Activated CD8-positive, alpha-beta memory T cell treated with anti-CD3 and anti-CD28 coated beads, Interleukin-2, amount 50 U/mL, for 48 hours (primary cell): ENCODE measurements at places on chromosomes 4 and X.

- no peak for DNase-seq
These were observed 239.9 kb upstream of the DKK2 start for GRCh38 chr4:107276052-107276451.

GRCh38 chrX:11105080-11105479, 6.1 kb upstream of the HCCS start:
- DNase-seq: no peak

- no peak for DNase-seq
These were observed 509.0 kb downstream of the KLHL13 start for GRCh38 chrX:117607561-117607960.

DNA sequence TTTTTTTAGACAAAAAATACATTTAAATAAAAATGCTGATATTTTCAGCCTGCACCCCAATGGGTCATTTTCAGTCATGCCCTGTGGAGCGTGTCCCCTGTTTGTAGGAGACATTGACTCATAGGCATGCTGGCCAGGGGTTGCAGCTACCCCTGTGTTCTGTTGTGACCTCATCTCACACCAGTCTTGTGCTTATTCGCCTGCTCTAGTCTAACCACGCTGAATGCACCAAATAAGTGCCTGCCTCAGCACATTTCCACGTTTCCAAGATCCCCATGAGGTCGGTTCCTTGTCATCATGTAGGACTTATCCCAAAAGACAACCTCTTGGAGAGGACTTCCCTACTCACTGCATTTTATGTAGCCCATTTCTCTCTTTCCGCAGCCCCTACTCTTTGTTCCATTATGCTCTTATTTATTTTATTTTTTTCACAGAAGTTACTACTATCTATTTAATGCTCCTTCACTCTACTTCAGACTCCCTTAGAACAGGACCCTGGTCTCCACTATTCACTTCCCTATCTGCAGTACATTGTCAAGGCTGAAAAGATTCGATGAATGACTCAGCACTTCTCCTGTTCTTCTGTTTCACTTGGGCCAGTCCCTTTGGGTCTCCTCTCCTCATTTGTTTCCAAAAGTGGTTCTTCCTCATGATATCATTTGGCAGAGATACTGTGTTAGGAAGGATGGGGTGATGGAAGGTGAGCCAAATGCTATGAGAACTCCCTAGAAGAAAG, 109.7 kb downstream of the MSL3 start:
- DNase-seq: no peak

- DNase-seq: no peak
These were observed 57.1 kb downstream of the CCDC149 start for GRCh38 chr4:24855741-24856140.

DNA sequence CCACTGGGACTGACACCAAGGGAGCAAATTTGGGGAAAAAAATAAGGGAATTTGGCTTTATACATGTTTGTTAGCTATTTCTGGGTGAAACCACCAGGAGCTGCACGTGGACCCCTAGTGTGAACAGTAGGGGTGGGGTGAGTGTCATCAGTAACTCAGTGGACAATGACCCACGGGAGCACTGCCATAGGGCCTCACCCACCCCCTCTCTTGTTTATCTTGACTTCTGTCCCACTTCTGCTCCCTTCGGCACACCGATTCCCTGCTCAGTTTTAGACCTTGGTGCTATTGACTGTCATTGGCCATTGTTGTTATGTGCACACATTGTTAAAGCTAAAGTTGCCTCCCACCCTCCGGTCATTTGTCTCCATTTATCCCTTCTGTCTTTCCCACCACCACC, 9.0 kb downstream of the ACOX3 start:
- DNase-seq: no peak

DNA sequence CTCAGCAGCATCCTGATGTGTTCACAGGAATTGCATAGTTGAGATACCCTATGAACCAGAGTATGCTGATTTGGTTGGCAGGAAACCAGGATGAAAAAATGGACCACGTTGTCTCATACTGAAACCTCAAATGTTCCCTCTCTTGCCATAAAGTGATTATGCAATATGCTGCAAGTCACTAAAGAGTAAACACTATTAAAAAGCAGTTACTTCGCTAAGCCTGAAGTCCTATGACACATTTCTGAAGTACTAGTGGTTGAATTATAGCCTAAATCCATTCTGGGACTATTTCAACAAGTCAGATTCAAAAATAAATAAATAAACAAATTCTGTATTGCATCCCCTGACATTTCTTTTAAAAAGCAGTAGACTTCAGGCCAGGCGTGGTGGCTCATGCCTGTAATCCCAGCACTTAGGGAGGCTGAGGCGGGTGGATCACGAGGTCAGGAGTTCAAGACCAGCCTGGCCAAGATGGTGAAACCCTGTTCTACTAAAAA, 106.0 kb upstream of the NAP1L5 start:
- no peak for DNase-seq

DNA sequence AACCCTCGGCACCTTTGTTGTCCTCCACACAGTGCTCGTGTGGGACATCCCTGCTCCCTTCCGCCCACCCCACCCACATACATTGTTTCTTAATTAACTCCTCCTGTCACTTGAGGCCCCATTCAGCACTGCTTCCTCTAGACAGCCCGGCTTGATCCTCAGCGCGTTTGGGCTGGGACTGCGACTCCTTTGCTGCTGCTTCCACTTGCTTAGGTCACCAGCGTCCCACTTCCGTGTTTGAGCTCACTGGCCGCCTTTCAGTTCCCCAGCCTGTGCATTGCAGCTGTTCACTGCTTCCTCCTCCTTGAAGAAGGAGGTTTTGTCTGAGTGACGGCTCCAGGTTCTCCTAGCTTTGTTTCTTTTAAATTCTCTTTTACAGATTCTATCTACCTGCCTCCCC, 16.1 kb downstream of the RNF4 start:
- peak; percentile 73 for DNase-seq

- no peak for DNase-seq
These were observed 22.5 kb downstream of the ING2 start for GRCh38 chr4:183527326-183527725.

DNA sequence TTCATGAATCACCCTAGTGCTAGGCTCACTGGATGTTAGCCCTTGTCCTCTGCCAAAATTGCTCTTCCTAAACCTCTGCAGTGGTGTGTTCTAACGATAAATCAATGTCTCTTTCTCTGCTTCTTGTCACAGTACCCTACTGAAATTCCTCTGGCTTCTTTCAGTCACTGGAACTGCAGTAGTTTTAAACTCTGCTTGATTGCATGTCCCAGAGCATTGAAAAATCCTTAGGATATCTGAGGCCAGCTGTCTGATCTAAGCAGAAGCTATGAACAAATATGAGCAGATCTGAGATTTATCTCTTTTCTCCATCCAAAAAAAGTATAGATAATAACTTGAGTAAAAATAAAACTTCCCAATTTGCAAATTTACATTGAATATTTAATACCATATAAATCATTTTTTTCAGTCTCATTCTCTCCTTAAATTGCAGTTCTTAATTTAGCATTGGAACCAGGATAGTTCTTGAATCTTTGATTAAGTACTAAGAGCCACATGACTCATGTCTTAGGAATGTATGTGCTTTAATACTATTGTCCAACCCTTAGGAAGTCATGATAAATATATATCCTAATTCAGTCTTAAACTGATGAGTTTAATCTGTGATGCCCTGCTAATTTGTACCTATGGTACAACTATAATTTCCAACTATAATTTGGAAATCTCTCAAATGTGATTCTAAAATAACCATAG, 169.7 kb downstream of the PDHA2 start:
- no peak for DNase-seq

DNA sequence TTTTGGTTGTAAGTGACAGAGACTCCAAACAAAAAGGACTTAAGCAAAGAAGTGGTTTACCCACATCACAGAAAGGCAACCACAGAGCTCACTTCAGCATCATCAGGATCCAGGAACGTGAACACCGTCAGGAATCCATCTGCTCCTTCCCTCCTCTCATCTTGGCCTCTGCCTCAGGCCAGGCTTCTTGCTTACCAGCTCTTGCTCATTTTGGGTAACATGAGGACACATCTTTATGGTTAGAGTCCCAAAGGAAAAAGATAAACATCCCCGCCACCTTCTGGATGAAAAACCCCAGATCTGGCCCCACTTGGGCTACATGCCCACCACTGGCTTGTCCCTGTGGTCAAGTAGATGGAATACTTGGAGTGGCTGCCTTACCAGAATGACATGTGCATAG, 176.8 kb upstream of the RPL34 start:
- DNase-seq: no peak

DNA sequence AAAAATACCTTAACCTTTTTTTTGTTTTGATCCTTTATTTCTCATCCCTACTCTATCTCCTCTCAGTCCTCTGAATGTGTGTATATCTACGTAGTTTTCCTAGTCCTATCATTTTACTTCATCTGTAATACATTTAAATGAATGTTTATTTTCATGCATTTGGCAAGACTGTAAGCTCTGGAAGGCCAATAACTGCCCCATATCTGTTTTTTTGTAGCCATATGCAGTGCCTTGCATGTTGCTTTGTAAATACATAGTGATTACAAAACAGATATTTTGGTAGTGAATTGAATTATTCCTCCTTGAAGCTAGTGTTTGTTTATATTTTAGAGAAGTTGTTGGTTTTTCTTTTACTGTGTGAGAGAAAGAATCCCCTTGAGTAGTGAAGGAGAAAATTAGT, 450.2 kb downstream of the PCDH18 start:
- DNase-seq: no peak

GRCh38 chr4:150720973-150721518, 139.1 kb downstream of the MAB21L2 start:
- DNase-seq: no peak
